ENCODE measurements at places on chromosomes 3 and 15.

- no peak for DNase-seq
Measured at GRCh38 chr15:56538901-56539545, 74.1 kb upstream of the MNS1 start.

GRCh38 chr3:42339321-42339720 is 71.1 kb downstream of the LYZL4 start:
- DNase-seq = no peak

GRCh38 chr3:132347811-132348210 is 30.6 kb downstream of the ACP3 start:
- DNase-seq = no peak

DNA sequence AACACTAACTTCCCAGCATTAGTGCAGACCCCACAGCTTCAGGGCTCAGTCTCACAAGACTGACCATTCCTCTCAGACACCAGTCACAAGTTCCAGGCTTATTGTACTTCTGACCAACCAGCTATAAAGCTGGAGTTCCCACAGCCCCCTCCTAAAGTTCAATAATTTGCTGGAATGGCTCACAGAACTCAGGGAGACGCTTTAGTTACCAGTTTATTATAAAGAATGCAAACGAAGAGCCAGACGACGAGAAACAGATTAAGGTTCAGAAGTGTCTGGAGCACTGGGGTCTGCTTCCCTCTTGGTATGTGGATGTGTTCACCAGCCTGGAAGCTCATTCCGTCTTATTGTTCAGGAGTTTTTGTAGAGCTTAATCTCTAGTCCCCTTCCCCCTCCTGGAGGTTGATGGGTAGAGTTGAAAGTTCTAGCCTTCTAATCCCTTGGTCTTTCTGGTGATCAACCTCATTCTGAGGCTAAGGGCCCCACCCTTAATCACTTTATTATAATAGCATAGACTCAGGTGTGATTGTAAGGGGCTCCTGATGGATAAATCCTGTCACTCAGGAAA is 4.8 kb upstream of the CSRNP1 start:
- no peak for DNase-seq

DNA sequence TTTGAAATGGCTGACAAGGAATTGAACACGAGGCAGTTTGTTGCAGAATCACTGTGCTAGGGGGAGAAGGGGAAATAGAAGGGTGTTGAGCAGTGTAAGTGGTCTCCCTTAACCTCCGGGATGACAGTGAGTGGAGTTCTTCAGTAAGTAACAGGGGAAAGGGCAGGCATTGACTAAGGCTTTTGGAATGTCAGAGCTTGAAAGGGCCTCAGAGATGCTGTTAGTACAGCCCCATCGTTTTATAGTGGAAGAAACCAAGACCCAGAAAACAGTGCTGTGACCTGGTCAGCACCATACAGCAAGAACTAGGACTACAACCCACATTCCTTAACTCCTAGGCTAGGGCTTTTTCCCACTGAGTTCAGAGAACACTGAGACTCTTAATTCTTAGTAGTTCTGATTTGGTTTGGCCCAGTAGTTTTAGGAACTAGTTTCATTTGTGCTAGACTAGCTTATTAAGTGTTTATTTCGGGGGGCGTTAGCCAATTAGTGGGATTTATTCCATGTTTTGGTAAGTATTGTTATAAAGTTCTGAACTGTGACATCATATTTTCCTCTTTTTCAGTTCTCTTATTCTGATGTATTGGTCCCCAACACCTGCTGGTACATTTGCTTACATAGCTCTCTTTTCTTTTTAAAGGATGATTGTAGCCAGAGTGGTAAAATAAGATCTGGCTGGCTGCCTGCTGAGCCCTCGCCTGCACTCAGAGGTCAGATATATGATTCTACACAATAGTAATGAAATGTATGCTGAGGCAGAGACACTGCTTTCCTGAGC is 34.2 kb downstream of the RAB11A start:
- DNase-seq = no peak

DNA sequence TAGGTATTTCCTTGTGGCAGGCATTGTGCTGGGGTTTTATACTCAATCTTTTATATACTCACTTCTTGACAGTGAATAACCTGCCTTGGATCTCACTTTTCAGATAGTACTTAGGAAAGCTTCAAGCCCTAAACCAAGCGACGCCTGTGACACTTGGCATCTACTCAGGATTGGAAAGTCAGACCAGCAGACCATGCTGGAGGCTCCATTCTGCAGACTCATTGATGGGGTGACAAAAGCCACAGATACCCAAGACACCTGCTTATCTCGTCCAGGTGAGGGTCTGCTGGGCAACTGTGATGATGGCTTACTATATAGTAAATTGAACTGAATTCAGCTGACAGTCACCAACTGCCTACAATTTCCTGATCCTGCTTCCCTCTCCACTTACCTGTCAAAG is 79.4 kb upstream of the MRPS22 start:
- DNase-seq = no peak

DNA sequence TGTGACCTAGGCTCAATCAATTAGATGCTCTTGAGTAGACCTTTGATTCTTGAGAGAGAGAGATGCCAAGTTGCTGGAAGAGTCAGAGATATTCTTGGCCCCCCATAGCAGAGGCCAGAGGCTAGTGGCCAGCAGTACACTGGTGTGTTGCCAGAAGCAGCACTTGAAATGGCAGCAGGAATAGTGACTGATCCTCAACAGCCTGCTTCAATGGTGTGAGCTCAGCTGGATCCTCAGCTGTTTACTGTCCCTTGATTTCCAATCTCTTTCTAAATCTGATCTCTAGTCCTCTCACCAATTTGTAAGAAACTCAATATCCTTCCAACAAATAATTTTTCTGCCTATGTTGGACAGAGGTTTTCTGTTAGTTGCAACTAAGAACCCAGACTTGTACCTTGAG is 170.3 kb upstream of the CCDC54 start:
- no peak for DNase-seq

DNA sequence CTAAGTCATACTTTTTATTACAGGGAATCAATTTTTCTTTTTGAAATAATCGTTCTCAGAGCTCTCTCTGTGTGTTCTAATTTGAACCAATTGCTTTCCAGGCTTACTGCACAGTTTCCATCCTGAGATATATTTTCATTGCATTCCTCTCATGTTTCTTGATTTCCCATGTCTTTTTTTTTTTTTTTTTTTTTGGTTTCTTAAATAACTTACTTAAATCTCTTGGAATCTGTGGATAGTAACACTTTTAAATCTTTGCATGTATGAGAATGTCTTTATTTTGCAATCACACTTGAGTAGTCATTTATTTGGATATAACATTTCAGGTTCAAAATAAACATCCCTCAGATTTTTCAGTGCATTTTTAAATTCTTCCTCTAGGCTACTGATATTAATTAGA is 14.5 kb upstream of the ABTB1 start:
- DNase-seq = no peak
